DMS 273 treated with DMSO at 0.1 percent for 48 hours (cell line): ENCODE measurements at places on chromosomes 3 and 15.

GRCh38 chr3:64311424-64312061, 86.3 kb upstream of the PRICKLE2 start:
- no peak for DNase-seq

- DNase-seq = no peak
Measured at GRCh38 chr3:70658513-70659310, 346.3 kb upstream of the MDFIC2 start.

GRCh38 chr15:74891469-74891868, 1.6 kb downstream of the MPI start:
- DNase-seq = no peak

DNA sequence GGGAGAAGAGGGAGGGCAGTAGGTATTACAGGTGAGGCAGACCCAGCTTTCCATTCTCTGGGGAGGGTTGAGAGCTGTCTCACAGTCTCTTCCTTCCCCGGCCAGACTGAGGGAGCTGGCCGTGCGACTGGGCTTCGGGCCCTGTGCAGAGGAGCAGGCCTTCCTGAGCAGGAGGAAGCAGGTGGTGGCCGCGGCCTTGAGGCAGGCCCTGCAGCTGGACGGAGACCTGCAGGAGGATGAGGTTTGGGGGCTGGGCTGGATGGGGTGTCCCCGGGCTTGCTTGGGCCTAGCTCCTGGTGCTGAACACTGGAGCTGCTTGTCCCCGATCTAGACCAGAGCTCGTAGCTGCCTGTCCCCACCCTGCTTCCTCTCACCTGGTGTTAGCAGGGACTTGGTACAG, 4.9 kb downstream of the PLA2G4B start:
- no peak for DNase-seq

GRCh38 chr3:135084405-135084804, 289.3 kb downstream of the EPHB1 start:
- DNase-seq = no peak

DNA sequence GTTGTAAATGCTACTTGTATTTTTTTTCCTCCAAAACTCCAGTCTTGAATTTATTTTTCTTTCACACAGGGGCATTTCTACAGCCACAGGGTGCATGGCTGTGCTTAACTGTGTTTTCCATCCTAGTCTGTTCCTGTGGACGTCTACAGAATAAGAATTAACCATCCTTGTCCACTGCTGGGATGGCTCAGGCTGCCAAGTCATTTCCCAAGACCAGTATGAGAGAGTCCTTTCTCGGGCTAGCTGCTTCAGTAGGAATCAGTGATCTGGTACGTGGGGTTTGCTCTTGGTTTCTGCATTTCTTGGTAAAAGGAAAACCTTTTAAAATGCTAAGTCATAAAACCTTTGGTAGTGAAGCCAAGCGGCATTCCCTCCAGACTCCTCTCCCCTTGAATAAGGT, 29.8 kb downstream of the CHDH start:
- no peak for DNase-seq

GRCh38 chr3:10389995-10390394, 69.1 kb upstream of the SEC13 start:
- no peak for DNase-seq

- no peak for DNase-seq
Measured at GRCh38 chr3:20637729-20638128, 451.7 kb upstream of the SGO1 start.

GRCh38 chr3:28326458-28326926, 22.0 kb upstream of the ZCWPW2 start:
- no peak for DNase-seq

GRCh38 chr3:53744351-53744750, 101.9 kb downstream of the CHDH start:
- no peak for DNase-seq

DNA sequence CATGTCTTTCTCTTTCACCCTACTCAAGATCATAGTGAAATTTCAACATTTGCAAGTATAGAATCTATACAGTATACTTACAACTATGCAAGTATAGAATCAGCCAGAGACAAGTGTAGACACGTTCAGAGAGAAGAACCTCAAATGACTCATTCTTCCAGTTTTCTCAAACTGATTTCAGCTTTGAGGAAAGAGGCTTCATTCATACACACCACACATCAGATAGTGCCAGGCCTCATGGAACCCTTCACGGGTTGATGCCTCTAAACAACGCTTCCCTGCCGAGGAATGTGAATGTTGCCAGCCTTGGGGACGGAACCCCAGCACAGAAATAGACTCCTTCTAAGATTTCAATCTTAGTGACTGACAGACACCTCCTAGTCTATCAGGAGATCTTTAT, 135.7 kb downstream of the FOXP1 start:
- no peak for DNase-seq

DNA sequence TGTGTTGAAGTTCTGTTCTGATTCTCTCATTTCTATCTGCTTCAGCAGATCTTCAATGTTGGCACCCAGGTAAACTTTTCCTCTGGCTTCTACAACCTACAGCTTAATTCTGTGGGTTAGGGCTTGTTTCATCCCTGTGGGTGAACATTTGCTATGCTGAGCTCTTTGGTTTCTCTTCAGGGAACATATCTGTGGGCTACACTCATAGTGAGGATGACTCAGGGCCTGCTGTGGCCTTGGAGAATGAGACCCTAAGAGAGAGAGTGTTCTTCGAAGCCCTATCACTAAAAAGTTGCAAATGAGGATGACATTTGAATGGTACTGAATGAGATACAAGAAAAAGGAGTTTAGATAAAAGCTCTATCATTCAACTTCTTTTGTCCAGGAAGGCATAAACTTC, 346.2 kb upstream of the CBLB start:
- no peak for DNase-seq

DNA sequence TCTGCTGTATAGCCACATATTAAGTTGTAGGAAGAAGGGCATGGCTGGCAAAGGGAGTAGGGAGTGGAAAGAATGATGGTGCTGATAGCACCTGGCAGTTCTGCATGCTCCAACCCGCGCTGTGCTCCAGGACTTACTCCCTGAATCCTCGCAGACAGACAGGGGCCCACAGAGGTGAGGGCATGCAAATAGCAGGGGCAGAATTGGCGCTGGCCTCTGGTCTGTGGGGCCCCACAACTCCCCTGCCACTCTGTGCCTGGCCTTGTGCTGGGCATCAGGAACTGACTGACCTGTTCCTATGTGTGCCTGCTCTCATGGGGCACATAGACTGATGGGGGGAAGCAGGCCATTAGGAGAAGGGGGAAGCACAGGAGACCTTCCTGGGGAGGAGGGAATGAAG, 20.9 kb downstream of the HDAC11 start:
- no peak for DNase-seq

DNA sequence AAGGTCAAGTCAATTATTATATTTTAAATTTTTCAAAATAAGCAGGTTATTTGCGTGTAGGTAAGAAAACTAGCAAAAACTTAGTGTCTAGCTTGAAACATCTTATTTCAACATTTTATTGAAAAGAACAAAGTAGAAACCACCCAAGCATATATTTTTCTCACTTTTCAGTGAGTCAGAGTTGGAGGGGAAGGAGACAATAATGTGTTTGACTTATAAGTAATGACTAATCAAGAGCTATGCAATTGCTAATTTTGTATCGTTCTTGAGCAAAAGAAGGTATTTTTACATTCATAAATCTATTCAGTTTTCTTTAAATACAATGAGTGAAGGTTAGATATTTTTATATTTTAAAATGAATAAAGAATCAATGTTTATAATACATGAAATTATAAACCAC, 54.4 kb upstream of the P2RY1 start:
- DNase-seq = no peak

DNA sequence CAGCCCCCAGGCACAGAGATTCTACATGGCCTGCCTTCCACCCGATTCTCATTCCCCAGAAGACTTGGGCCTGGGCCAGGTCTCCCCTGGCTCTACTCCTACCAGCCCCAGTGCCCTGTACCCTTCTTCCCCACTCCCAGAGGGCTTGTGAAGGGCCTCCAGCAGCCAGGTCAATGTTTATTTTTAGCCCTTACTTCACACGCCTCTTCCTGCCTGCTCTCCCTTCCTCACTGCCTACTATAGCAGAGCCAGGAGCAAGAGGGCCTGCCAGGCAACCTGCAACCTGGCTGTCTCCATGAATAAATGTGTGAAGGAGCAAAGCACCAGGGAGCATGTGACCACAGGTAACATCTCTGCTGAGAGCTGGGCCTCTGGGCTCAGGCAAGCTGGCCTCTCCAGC, 26.4 kb upstream of the APEH start:
- DNase-seq = no peak

- no peak for DNase-seq
Measured at GRCh38 chr3:139944256-139944910, 9.4 kb downstream of the CLSTN2 start.

GRCh38 chr3:21750831-21751391, at the start of gene ZNF385D:
Gene ZNF385D, minus strand, starts transcription at chr3:21751210. Its CDS starts 294 bp downstream, at chr3:21750916.
- peak; percentile 51 for DNase-seq

DNA sequence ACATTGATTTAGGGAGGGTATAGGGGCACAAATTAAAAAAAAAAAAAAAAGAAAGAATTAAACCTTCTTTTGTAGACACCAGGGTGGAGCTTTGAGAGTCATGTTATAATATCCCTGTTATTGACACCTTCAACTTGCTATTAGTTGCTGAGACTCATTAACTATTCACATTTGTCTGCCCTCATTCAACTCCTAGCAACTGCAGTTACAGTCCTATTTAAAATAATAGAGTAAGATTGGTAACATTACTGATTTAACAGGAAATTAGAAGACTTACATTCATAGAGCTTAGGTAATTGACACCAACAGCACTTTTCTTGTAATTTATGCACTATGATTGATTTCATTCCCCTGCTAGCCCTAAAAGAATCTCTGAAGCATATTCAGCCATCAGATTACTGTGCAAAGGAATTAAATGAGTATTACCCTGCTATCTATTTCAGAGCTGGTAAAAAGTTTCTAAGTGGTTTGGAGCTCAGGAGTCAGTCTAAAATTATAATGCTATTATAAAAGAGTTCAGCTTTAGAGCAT, 148.8 kb upstream of the TBL1XR1 start:
- no peak for DNase-seq

DNA sequence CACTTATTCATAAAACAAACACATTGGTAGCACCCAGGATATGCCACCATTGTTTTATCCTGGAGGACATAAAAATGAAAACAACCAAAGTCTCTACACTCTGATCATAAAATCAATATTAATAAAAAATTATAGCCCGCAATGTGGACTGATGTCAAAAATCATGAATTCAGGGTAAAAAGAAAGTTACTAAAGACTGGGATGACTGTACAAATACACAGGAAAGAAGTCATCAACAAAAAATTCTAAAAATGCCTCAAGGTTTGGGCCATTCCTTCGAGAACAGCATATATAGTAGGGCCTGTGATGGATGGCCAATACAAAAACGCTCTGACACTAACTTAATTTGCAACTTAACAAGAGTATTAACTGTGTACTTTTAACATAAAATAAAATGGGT, 76.8 kb downstream of the THBS1 start:
- no peak for DNase-seq

- no peak for DNase-seq
Measured at GRCh38 chr15:43346305-43346704, 15.9 kb upstream of the LCMT2 start.

GRCh38 chr15:70259028-70259424, 161.3 kb upstream of the TLE3 start:
- DNase-seq = peak; percentile 25

DNA sequence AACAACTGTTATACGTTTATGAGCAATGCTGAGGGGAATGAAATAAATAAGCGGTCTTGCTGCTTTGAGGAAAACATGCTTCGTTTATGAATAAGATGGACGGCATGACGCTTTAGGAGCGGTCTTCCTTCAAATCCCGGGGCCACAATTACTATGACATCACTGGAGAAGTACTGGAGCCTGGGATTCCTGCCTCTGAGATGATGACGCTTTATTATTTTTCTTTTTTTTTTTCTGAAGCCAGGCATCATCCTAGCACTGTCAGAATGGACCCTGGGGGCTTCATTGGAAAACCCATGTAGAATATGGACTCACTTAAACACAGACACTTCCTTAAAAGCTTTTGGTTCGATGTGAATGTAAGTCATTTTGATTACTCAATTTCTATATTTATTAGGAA, 52.5 kb upstream of the FOXP1 start:
- no peak for DNase-seq

DNA sequence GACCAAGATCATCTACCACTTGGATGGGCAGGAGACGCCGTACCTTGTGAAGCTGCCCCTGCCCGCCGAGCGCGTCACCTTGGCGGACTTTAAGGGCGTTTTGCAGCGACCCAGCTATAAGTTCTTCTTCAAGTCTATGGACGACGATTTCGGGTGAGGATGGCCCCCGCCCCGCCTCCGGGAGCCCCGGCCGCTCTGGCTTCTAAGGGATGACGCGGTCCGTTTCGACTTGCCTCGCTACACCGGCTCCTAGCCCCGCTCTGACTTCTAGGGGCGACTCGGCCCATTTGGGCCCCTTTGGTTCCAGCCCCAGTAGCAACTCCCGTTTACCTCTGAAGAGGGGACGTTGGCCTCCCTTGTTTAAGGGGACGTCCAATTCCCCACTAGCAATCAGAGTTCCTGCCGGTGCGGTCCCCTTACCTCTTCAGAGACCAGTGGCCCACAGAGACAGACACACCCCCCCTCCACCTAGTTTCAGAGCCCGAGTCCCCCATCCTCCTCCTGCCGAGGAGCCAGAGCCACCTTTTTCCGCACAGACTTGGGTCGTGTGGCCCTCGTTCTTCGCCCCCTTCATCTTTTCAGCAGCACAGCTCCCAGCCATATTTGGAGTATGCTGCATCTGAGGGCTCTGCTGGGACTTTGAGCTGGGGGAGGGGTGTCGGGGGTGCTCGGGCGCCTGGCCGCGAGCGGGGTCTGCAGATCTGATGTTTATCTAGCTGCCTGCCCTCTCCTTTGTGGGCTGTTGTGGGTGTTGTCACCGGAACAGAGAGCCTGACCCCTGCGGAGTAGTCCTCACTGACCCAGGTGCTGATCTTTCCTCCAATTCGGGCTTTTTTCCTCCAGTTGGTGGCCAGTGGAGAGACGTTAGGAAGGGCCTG, 706 bp downstream of the DVL3 start:
- DNase-seq = no peak

- no peak for DNase-seq
Measured at GRCh38 chr3:194446172-194446571, 40.6 kb downstream of the ATP13A3 start.

- DNase-seq = no peak
Measured at GRCh38 chr3:124091716-124092115, 99.8 kb upstream of the ROPN1 start.
